ENCODE measurements at places on chromosomes 2 and 18.

DNA sequence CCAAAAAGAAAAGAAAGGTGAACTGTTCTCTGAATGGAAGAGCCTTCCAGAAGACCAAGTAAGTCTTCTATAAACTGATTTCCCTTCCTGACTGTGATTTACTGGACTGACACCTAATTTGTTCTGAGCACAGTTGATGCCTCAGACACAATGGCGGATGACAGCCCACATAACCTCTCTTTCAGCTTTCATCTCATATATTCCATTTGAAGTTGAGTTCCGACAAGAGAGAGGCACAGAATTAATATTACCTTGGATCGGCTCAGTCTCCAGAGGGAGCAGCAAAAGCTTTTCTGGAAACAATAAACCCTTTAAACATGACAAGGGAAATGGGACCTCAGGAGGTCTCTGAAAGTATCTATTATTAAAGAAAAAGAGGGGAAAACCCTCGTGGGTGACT is 638.7 kb upstream of the SETBP1 start:
- H3K27me3 ChIP-seq, result no peaks in the 10 kb centered on the region
- peaks cover 6% of the 10 kb centered on the region for H3K4me1 ChIP-seq
- no peaks in the 10 kb centered on the region for H3K36me3 ChIP-seq
- H3K4me3 ChIP-seq, result no peak overlapping the region
- H3K27ac ChIP-seq, result no peak overlapping the region

- peaks cover 78% of the 10 kb centered on the region for H3K27me3 ChIP-seq
- no peak overlapping the region for H3K27ac ChIP-seq
- no peaks in the 10 kb centered on the region for H3K4me1 ChIP-seq
- no peak overlapping the region for H3K4me3 ChIP-seq
- no peak for DNase-seq
Measured at GRCh38 chr2:120995656-120996190, 260.1 kb downstream of the GLI2 start.

DNA sequence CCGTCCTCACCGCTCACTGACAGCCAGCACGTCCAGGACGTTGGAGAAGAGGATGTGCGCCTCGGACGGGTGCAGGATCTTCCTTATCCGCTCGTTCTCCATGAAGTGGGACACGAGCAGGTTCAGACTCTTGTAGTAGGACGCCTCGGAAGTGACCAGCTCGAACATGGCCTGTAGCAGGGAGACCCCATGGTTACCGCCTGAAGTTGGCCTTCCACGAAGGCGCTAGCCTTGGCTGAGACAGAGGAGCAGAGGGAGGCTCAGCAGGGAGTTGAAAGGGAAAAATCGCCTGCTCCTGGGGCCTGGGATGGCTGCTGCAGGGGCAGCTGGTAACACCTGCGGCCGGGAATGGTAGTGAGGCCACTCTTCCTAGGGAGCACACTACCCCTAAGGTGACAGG is 24.7 kb downstream of the SNORC start:
- H3K4me1 ChIP-seq, result peaks cover 30% of the 10 kb centered on the region
- no peak overlapping the region for H3K27ac ChIP-seq
- DNase-seq, result no peak
- H3K4me3 ChIP-seq, result no peak overlapping the region
- peaks cover 9% of the 10 kb centered on the region for H3K27me3 ChIP-seq
- no peaks in the 10 kb centered on the region for H3K36me3 ChIP-seq

DNA sequence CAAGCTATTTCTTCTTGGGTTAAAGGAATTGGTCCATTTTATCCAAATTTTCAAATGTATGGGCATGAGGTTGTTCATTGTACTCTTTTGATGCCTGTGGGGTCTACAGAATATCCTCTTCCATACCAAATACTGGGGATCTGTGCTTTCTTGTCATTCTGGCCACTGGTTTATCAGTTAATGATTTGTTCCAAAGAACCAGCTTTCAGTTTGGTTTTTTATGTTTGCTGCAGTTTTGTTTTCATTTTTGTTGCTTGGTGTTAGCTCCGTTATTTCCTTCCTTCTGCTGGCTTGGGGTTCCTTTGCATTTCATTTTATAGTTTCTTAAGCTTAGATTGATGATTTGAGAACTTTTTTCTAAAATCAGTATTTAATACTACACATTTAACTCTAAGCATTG is 45.5 kb downstream of the SLC66A2 start:
- H3K4me1 ChIP-seq, result no peaks in the 10 kb centered on the region
- H3K36me3 ChIP-seq, result peaks cover 69% of the 10 kb centered on the region
- H3K4me3 ChIP-seq, result no peak overlapping the region
- H3K27ac ChIP-seq, result no peak overlapping the region
- DNase-seq, result no peak

DNA sequence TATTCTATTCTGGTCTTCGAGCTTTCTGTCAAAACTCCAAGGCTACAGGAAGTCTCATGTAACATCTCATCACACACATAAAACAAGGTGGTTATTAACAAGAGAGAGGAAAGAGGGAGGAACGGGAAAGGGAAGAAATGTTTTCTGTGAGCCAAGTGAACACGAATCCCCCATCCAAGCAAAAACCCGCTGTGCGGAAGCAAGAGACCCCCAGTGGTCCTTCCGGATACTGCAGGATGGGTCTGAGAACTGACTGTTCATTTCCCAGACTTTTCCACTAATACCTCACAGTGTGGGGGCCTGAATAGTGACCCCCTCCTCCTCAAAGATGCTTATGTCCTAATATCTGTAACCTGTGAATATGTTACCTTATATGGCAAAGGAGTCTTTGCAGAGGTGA is 19.0 kb upstream of the DIPK1C start:
- no peaks in the 10 kb centered on the region for H3K36me3 ChIP-seq
- DNase-seq, result peak; percentile 76
- H3K27me3 ChIP-seq, result peaks cover 7% of the 10 kb centered on the region
- no peak overlapping the region for H3K27ac ChIP-seq

DNA sequence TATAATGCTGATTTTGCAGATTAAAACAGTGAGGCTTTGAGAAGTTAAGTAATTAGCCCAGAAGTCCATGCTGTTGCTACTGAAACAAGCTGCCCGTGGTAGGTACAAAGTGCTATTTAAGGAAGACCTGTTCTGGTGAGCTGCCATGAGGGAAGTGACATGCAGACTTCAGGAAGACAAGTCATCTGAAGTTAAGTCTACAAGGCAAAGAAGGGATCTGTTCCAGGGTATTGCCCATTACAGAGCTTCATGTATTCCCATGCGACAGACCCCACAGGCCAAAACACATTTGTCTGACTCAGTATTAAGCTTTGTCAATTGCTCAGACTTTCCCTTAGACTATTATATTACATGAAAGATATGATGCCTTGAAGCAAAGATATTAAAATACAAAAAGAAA is 520.8 kb downstream of the FBXO15 start:
- no peaks in the 10 kb centered on the region for H3K36me3 ChIP-seq
- DNase-seq, result no peak
- no peak overlapping the region for H3K4me3 ChIP-seq

- no peak for DNase-seq
- H3K4me1 ChIP-seq, result peaks cover 12% of the 10 kb centered on the region
- H3K4me3 ChIP-seq, result no peak overlapping the region
- H3K36me3 ChIP-seq, result no peaks in the 10 kb centered on the region
- no peak overlapping the region for H3K27ac ChIP-seq
Measured at GRCh38 chr2:233140077-233140585, 80.0 kb downstream of the INPP5D start.

DNA sequence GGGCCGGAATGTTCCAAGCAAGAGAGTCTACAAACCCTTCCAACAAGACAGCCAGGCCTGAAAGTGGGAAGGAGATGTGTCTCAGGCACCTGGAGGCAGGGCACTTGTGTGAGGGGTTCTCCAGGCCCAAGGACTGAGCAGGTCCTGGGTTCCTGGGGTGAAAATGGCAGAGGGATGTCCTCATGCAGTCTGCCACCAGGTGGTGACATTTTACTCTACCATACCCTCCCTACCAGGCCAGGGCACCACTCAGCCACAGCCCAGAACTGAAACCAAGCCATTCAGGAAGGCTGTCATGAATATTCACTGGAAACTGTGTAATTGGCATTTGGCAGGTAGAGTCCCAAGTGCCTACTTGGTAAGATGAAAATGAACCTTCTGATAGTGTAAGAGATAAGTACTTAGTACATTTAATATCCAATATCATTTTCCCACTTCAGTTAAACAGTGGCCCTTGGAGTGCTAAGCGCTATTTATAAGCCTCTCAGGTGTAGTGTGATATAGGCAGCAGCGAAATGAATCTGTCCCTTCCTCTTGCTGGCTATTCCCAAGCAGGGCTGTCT is 185.1 kb downstream of the MYO5B start:
- H3K27ac ChIP-seq, result no peak overlapping the region
- DNase-seq, result peak; percentile 28
- H3K36me3 ChIP-seq, result no peaks in the 10 kb centered on the region
- H3K4me3 ChIP-seq, result no peak overlapping the region
- H3K4me1 ChIP-seq, result no peaks in the 10 kb centered on the region
- peaks cover 16% of the 10 kb centered on the region for H3K27me3 ChIP-seq

GRCh38 chr2:234451852-234452625 is 44.8 kb downstream of the ARL4C start:
- H3K4me3 ChIP-seq, result no peak overlapping the region
- H3K27ac ChIP-seq, result no peak overlapping the region
- H3K36me3 ChIP-seq, result peaks cover 7% of the 10 kb centered on the region
- DNase-seq, result no peak

GRCh38 chr18:55110436-55110835 is 151.2 kb upstream of the CCDC68 start:
- H3K27me3 ChIP-seq, result peaks cover 2% of the 10 kb centered on the region
- no peaks in the 10 kb centered on the region for H3K36me3 ChIP-seq
- H3K4me3 ChIP-seq, result no peak overlapping the region

GRCh38 chr2:43519643-43520221 is 76.1 kb downstream of the THADA start:
- H3K27me3 ChIP-seq, result no peaks in the 10 kb centered on the region
- H3K4me3 ChIP-seq, result no peak overlapping the region
- DNase-seq, result no peak
- H3K4me1 ChIP-seq, result no peaks in the 10 kb centered on the region
- peaks cover 11% of the 10 kb centered on the region for H3K36me3 ChIP-seq

DNA sequence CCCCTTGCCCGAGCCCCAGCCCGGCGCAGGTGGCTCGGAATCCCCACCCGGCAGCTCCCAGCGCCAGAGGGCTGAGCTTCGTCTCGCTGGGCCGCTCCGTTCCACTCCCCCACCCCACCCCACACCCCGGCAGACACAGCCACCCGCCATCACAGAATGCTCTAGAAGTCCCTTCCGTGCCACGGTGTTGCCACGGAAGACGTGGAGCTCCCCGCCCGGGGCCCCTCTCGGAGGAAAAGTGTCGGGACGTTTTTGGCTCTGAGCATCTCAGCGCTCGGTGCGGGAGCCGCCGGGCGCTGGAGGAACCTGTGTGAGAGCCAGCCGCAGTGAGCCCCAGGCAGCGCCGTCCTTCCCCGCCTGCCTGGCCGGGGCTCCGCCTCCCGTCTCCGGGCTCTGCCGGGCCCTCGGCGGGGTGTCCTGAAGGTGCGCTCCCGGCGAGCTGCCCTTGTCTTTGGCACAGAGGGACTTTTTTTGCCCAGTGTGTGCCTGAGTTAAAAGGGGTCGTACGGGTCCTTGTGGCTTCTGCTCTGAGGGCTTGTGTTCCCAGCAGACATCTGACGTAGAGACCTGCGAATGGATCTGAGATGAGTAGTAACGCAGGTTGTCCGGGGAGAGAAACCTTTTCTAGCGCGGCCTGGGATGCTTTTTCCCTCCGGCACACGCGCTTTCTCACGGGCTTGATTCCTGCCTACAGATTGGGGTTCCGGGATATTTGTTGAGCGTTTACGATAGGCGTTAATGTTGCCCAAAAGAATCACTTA is 1.8 kb downstream of the ZCCHC2 start:
- H3K4me1 ChIP-seq, result peaks cover 39% of the 10 kb centered on the region
- H3K4me3 ChIP-seq, result peak overlapping the region; percentile 88
- peak; percentile 71 for DNase-seq
- peaks cover 34% of the 10 kb centered on the region for H3K27me3 ChIP-seq
- H3K36me3 ChIP-seq, result no peaks in the 10 kb centered on the region
- H3K27ac ChIP-seq, result no peak overlapping the region

GRCh38 chr18:23283916-23284430 is 148.7 kb downstream of the CABLES1 start:
- H3K27me3 ChIP-seq, result peaks cover 12% of the 10 kb centered on the region
- peaks cover 63% of the 10 kb centered on the region for H3K4me1 ChIP-seq
- DNase-seq, result no peak
- H3K27ac ChIP-seq, result no peak overlapping the region
- peaks cover 4% of the 10 kb centered on the region for H3K36me3 ChIP-seq

DNA sequence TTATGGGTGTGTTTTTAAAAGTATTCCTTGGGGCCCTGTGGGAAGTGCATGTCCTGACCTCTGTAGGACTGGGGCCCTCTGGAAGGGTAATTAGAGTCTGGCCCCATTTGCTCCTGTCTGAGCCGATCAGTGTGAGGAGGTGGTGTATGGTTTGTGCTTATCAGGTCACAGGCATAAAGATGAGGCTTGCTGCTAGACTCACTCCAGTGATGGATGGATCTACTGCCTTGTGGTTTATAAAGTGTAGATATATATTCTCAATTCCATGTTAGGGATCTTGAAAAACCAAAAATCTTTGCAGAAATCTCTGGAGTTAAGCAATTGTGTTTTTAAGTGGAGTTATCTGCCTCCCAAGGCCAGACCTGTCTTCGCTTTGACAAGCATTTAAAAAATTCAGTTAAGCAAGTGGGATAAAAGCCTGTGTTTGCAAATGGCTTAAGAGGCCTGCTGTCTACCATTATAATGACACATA is 182.4 kb downstream of the PTPRM start:
- peak overlapping the region; percentile 6 for H3K4me3 ChIP-seq
- peaks cover 54% of the 10 kb centered on the region for H3K4me1 ChIP-seq
- H3K27me3 ChIP-seq, result no peaks in the 10 kb centered on the region
- peak overlapping the region; percentile 97 for H3K27ac ChIP-seq
